GM12864 (cell line): ENCODE measurements at places on chromosomes 11 and 22.

DNA sequence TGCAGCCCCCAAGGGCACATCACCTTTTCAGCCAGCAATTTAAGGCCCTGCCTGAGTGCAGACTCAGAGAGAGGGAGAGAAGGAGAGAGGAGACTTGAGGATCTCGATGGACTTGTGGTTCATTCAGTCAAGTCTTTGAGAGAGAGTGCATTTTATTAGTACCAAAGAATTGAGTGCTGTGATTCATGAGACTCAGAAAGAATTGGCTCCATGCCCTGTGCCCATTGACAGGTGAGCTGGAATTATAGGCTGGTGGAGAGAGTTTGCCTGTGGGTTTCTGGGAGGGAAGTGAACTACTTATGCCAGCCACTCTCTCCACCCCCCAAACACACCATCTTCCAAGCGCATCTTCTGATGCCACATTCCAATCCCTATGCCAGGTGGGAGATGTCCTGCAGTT, 236.8 kb downstream of the MN1 start:
- no peak for DNase-seq

DNA sequence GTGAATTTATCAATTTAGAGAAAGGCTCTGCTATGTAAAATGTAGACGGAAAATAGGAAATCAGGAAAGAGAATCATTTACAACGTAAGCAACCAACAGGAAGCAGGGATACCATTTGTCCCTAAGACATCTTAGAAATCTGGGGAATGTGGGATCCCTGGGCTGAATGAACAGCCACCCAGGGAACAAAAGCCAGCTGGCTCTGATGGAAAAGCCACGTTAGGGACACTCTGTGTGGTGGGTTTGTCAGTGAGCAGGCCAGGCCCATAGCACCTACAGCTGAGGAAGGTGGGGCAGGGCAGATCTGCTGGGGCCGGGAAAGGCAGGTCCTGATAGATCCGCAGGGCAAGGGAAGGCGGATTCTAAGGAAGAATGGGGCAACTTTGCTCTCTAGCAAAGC, 87.1 kb upstream of the CSNK2A3 start:
- DNase-seq: no peak

DNA sequence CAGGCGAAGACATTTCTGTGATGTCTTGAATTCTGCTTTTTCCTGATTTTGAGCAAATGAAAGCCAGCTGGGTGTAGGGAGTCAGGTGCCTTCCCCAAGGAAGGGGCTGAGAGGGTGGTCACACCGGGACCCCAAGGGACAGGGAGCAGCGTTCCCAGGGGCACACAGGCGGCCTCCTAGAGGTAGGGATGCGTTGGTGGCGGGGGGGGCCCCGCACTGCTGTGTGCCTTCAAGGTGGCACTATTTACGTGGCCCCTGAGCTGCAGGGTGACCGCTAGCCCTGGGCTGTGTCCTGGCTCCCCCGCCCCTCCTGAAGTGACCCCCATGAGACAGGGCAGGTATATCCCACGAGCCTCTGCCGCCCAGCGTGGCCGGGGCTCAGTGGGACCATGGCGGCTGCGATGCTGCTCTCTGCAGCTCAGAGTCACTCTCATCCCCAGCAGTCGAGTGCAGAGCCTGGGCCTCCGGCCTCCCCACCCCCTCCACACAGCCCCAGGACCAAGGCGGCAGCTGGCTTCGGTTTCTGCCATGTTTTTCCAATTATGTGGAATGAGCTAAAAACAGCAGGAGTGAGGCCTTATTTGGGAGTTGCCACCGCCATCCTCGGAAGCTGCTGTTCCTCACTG, 60.9 kb downstream of the LRP5 start:
- no peak for DNase-seq

DNA sequence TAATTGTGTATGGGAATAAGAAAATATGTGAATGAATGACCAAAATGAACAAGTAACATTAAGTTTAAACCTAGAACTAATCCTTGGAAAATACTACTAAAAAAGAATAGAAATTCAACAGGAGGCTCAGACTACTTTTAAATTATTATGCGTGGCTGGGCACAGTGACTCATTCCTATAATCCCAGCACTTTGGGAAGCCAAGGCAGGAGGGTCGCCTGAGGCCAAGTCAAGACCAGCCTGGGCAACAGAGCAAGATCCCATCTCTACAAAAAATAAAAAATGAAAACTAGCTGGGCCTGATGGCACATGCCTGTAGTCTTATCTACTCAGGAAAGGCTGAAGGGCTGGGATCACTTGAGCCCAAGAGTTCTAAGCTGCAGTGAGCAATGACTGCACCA, 85.4 kb upstream of the CLNS1A start:
- no peak for DNase-seq

DNA sequence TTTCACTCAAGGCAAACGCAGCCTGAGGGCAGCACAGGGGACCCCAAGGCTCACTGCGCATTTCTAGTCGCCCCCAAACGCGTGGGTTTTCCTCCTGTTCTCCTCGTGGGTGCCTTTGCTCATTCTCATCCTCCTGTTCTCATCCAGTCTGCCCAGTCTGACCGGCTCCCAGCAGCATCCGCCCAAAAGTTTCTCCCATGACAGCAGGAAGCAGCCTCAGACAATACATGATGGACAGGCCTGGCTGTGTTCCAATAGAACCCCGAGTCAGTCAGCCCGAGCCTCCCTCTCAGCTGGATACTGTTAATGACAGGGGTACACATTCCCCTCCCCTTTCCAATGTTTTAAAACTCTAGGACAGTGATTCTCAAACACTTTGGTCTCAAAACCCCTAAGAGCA, 22.5 kb upstream of the KRTAP5-7 start:
- DNase-seq: no peak

DNA sequence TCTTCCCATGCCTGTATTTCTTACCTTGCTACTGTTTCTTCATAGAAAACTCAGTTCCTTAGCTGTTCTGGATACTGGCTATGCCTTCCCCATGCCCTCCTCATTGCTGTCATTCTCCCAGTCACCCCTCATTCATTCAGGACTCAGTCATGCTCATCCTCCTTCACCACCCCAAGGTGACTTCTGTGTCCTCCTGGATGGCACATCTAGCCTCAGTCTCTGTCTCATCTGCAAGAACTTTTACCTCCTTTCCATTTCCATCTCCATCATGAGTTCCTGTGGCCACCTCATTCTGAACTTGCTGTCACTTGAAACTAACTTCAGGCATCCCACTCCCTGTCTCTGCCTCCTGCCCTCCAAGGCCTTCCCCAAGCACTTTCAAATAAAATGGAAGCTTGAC, 42.3 kb downstream of the PANX1 start:
- no peak for DNase-seq

DNA sequence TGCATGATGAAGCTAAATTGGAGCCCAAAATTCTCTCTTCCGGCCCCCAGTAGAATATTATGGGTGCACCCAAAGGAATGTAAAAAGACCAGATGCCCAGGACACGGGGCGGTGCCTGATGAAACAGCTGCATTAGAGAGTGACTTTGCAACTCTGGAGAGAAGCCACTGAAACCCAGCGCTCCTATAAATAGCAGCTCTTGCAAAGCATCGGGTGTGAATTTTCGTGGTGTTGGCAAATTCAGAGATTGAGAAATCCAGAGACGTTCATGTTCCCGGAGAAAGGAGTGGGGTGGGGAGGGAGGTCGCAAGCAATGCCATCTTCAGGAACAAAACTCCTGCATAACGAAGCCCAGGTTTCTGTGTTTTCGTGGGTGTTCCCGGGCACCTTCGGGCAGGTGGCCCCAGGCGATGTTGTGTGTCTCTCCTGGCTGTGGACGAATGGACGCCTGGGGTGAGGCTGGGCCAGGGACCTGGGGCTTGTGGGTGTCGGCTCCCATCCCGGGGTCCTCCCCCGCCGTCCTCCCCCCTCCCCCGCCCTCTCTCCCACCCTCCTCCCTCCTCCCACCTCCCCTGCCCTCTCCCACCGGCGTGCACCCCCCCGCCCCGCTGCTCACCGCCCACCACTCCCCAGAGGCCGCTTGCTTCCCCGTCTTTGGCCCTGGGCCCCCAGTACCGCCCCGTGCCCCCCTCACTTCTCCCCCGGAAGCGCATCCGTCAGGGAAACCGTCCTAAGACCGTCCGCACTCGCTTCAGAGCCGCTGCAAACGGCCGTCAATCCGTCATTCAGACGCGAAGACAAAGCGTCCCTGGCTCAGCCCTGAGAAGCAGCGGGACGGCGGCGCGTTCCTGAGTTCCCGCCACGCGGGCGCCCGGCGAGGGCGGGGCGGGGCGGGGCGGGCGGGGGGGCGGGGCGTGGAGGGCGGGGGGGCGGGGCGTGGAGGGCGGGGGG, 26.7 kb upstream of the TOLLIP start:
- DNase-seq: no peak

- no peak for DNase-seq
Observed at GRCh38 chr11:65496304-65497140, 2.3 kb upstream of the MALAT1 start.

DNA sequence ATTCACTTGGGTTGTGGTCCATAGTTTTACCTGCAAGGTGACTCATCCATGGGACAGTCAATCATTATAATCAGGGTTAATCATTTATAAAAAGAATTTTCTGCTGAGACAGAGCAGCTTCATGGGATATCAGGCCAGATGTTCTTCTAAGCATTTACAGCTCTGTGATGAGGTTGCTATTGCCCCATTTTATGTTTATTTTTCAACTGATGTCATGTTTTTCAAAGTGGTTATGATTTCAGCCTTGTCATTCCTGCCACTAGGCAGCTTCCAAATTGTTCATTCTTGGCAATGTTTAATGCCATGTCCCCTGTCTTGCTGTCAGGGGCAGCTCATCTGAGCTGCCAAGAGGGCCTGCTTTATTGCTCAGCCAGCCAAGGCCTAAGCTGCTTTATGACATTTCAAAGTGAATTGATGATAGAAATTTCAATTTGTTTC, 35.9 kb upstream of the ZBED5 start:
- DNase-seq: no peak

GRCh38 chr22:43811777-43812148, 342 bp downstream of the EFCAB6 start:
- no peak for DNase-seq

GRCh38 chr11:2708151-2708581, 8.4 kb upstream of the KCNQ1OT1 start:
- DNase-seq: no peak

DNA sequence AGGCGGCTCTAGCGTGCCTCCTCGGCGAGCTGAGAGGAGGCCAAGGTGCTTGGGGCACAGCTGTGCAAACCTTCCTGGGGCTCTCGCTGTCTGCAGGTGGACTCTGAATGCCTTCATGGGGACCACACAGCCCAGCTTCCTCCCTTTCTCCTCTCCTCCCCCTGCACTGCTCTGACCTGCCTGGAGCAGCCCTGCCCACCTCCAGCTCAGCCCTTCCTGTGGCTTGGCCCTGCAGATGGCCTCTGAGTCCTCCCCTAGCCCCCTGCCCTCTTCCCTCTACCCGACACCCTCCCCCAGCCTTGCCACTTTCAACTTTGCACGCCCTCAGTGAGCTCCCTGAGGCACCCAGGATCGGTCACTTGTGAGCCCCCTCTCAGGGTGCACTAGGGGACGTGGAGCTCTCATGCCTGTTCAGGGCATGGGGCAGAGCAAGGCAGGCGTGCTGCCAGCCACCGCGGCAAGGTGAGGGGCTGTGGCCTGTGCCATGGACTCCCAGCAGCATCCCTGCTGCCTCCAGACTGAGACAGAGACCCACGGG, 31.4 kb downstream of the PPM1F start:
- DNase-seq: no peak

GRCh38 chr11:132549561-132549960, 982.7 kb downstream of the OPCML start:
- no peak for DNase-seq

- DNase-seq: no peak
Observed at GRCh38 chr22:38415561-38416321, 39.3 kb downstream of the KCNJ4 start.

DNA sequence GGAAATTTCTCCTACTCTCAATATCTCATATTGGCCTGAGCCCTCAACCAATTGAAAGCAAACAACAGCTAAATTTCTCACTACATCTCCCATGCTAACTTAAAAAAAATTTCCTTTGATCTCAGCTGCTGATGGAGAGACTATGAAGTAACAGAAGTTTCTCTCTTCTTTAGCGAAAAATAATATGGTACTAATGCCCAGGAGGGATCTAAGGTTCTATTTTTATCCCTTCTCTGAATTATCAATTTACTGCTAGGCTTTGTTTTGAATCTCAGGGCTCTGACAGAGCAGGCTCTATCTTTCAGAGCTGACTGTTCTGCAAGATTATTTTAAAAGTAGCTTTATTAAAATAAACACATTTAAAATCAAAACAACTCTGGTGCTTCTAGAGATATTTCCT, 558.6 kb downstream of the KCNA4 start:
- no peak for DNase-seq

- no peak for DNase-seq
Observed at GRCh38 chr22:50505276-50505775, 2.2 kb downstream of the LMF2 start.

GRCh38 chr11:79683930-79684329, 243.1 kb upstream of the TENM4 start:
- no peak for DNase-seq

DNA sequence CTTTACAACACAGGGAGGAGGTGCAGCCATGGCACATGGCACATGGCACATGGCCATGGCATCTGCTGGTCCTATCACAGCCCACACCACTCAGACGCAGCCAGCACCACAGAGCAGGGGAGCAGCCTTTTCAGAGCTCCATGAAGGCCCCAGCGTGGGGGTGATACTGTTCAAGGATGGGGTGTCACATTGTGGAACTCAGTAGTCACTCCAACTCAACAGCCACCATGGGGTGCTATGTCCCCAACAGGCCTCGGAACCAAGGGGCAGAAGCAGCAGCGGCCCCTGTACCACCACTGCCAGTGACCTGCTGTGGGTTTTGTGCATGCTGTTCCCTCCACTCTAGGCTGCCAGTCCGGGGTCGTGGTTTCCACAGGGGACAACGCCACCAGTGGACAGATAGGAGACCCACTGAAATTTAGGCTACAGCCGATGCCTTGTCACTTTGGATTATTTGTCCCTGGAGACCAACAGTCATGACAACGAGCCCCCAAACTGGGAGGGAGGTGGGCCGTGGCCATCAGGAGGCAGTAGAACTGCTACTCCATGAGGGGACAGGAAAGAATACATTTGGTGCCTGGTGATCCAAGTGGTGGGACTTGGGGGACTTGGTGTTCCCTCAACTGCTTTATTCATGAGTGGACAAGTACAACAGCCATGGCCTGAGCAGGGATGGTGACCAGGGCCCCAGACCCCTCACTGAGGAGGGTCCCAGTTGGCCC, 30.4 kb upstream of the CD81 start:
- DNase-seq: no peak

GRCh38 chr11:134533511-134533910, 121.5 kb upstream of the B3GAT1 start:
- no peak for DNase-seq

- DNase-seq: no peak
Observed at GRCh38 chr11:8287297-8287696, 23.6 kb upstream of the LMO1 start.

GRCh38 chr11:64048042-64048854, 12.5 kb downstream of the FLRT1 start:
- DNase-seq: no peak

- no peak for DNase-seq
Observed at GRCh38 chr11:133714471-133715375, 130.6 kb downstream of the SPATA19 start.

GRCh38 chr11:69321877-69322361, 28.0 kb downstream of the MYEOV start:
- no peak for DNase-seq

- no peak for DNase-seq
Observed at GRCh38 chr22:38601221-38601764, 31.3 kb upstream of the DMC1 start.
